ENCODE measurements at places on chromosomes 5 and 9.

GRCh38 chr5:14209836-14210235, 66.7 kb downstream of the TRIO start:
- peak overlapping the region; percentile 25 for H3K27ac ChIP-seq
- peaks cover 5% of the 10 kb centered on the region for H3K36me3 ChIP-seq
- H3K4me1 ChIP-seq: no peaks in the 10 kb centered on the region

DNA sequence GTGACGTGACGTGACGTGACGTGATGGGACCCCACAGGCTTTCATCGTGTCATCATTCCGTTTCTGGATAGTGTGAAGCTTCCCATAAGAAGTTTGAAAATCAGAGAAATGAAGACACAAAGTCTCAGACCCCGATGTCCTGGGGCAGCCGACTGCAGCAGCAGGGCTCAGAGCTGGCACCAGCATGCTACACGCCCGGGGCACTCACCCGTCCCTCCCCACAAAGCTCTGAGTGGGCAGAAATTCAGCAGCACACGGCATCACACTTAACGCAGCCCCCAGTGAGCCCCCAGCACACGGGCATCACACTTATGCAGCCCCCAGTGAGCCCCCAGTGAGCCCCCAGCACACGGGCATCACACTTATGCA, 42.2 kb downstream of the SLC12A7 start:
- no peaks in the 10 kb centered on the region for H3K27me3 ChIP-seq
- no peak for DNase-seq
- no peak overlapping the region for H3K4me3 ChIP-seq
- H3K4me1 ChIP-seq: peaks cover 5% of the 10 kb centered on the region
- no peaks in the 10 kb centered on the region for H3K36me3 ChIP-seq
- no peak overlapping the region for H3K27ac ChIP-seq

GRCh38 chr9:135821733-135822373, 85.5 kb downstream of the CAMSAP1 start:
- peaks cover 13% of the 10 kb centered on the region for H3K4me1 ChIP-seq
- no peaks in the 10 kb centered on the region for H3K27me3 ChIP-seq
- no peak overlapping the region for H3K4me3 ChIP-seq
- no peak overlapping the region for H3K27ac ChIP-seq
- peaks cover 12% of the 10 kb centered on the region for H3K36me3 ChIP-seq

- no peaks in the 10 kb centered on the region for H3K27me3 ChIP-seq
- H3K27ac ChIP-seq: peak overlapping the region; percentile 93
- peaks cover 69% of the 10 kb centered on the region for H3K4me1 ChIP-seq
- peak overlapping the region; percentile 82 for H3K4me3 ChIP-seq
- no peak for DNase-seq
These were observed 24.0 kb upstream of the TCF7 start for GRCh38 chr5:134090522-134090921.

GRCh38 chr5:178765753-178766300, 35.4 kb upstream of the ZNF354A start:
- peaks cover 9% of the 10 kb centered on the region for H3K27me3 ChIP-seq
- H3K36me3 ChIP-seq: no peaks in the 10 kb centered on the region
- peaks cover 2% of the 10 kb centered on the region for H3K4me1 ChIP-seq
- no peak for DNase-seq

- peak; percentile 37 for DNase-seq
- peaks cover 33% of the 10 kb centered on the region for H3K4me1 ChIP-seq
- peaks cover 8% of the 10 kb centered on the region for H3K36me3 ChIP-seq
- H3K4me3 ChIP-seq: peak overlapping the region; percentile 99
- peak overlapping the region; percentile 97 for H3K27ac ChIP-seq
These were observed 594 bp downstream of the FAM120A start for GRCh38 chr9:93451849-93452709.

GRCh38 chr5:149439899-149440542, 60.9 kb upstream of the IL17B start:
- H3K4me1 ChIP-seq: peaks cover 15% of the 10 kb centered on the region
- DNase-seq: no peak
- peaks cover 3% of the 10 kb centered on the region for H3K36me3 ChIP-seq
- H3K27ac ChIP-seq: peak overlapping the region; percentile 70
- no peak overlapping the region for H3K4me3 ChIP-seq

DNA sequence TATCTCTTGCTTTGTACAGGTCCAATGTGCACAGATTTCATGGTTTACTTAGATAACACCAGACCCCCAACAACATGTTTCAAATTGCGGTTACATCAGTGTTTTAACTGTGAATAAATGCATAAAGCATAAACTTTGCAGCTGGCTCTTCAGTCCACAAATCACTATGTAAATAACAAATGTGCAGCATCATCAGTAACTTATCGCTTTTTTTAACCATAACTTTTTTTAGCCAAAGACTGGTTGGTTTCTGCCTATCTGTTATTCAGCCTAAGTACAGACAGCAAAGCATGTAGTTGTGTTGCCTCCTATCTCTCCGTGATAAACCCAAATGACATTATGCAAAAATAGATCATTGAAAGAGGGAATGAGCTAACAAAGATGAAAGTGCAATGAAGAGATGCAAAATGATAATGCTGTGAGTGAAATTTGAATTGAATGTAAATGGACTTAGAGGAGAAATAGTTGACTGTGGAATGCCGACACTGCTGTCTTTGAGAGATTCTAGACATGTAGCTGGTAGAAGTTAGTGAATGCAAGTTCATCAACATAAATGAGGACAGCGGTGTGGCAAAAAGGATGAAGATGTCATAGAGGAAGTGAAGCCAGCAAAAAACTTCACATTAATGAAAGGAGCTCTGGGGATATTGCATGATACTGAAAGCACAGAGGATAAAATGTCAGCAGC, 108.8 kb downstream of the PDE8B start:
- H3K27me3 ChIP-seq: peaks cover 12% of the 10 kb centered on the region
- H3K36me3 ChIP-seq: no peaks in the 10 kb centered on the region
- H3K4me3 ChIP-seq: no peak overlapping the region
- H3K27ac ChIP-seq: no peak overlapping the region
- no peak for DNase-seq

GRCh38 chr5:54728588-54728915, 211.0 kb downstream of the SNX18 start:
- peaks cover 5% of the 10 kb centered on the region for H3K27me3 ChIP-seq
- H3K27ac ChIP-seq: no peak overlapping the region
- H3K4me1 ChIP-seq: no peaks in the 10 kb centered on the region
- no peak for DNase-seq
- H3K4me3 ChIP-seq: no peak overlapping the region

DNA sequence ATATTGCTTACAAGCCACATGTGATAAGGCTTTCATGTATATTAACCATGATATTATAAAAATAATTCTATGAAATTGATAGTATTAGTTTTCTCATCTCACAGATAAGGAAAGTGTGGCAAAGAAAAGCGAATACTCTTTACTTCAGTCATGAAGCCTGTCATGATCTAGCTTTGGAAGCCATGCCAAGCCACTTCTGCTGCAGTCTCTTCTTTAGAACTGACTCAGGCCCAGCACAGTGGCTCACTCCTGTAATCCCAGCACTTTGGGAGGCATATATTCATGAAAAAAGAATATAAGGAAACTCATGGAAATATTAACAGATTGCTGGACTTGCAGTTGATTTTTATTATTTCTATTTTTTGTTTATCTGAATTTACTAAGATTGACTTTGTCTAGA, 42.9 kb upstream of the PJA2 start:
- no peak overlapping the region for H3K27ac ChIP-seq
- no peaks in the 10 kb centered on the region for H3K4me1 ChIP-seq
- peaks cover 21% of the 10 kb centered on the region for H3K27me3 ChIP-seq
- H3K36me3 ChIP-seq: no peaks in the 10 kb centered on the region
- DNase-seq: no peak
- no peak overlapping the region for H3K4me3 ChIP-seq

- no peak overlapping the region for H3K4me3 ChIP-seq
- no peaks in the 10 kb centered on the region for H3K27me3 ChIP-seq
- H3K27ac ChIP-seq: no peak overlapping the region
- H3K4me1 ChIP-seq: no peaks in the 10 kb centered on the region
- no peaks in the 10 kb centered on the region for H3K36me3 ChIP-seq
- DNase-seq: no peak
These were observed 145.1 kb upstream of the ADAMTS16 start for GRCh38 chr5:4995014-4995413.

- no peaks in the 10 kb centered on the region for H3K4me1 ChIP-seq
- no peak overlapping the region for H3K27ac ChIP-seq
- peaks cover 34% of the 10 kb centered on the region for H3K27me3 ChIP-seq
- H3K36me3 ChIP-seq: no peaks in the 10 kb centered on the region
- DNase-seq: no peak
These were observed 244.4 kb upstream of the TUT7 start for GRCh38 chr9:86598411-86599239.

GRCh38 chr5:454936-455335, 12.0 kb downstream of the EXOC3 start:
- H3K4me1 ChIP-seq: peaks cover 21% of the 10 kb centered on the region
- H3K27me3 ChIP-seq: no peaks in the 10 kb centered on the region
- DNase-seq: no peak
- peaks cover 34% of the 10 kb centered on the region for H3K36me3 ChIP-seq
- no peak overlapping the region for H3K4me3 ChIP-seq

DNA sequence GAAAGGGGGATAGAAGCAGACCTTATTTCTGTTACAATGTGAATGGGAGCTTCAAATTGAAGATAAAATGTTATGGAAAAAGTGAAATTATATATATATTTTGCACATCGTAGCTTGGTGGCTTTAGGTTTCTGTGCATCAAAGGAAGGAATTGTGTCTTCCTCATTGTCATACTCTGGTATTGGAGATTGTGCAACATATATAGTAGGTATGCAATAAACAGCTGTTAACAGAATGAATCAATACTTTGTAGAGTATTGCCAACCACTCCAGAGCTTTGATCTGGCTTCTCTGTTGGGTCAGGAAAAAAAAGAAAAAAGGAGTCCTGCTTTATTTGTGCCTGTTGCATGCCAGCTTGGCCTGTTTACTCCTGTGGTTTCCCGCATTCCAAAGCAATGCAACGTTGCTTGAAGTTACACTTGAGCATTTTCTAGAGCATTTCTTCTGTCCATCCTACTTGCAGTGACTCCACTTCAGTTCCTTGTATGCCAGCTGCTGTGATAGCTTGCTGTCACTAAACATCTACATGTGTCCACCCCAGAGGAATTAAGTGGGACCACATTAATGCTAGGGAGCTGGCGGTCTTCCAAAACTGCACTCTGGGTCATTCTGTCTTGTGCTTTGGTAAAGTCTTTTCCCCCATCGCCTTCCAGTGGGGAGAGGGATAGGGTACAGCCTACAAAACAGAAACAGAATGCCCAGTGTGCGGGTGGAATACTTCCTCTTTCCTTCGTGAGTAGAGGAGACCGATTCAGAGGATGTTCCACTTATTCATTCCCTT, 62.0 kb upstream of the MEF2C start:
- DNase-seq: no peak
- H3K27me3 ChIP-seq: no peaks in the 10 kb centered on the region
- H3K4me1 ChIP-seq: no peaks in the 10 kb centered on the region
- no peak overlapping the region for H3K27ac ChIP-seq

DNA sequence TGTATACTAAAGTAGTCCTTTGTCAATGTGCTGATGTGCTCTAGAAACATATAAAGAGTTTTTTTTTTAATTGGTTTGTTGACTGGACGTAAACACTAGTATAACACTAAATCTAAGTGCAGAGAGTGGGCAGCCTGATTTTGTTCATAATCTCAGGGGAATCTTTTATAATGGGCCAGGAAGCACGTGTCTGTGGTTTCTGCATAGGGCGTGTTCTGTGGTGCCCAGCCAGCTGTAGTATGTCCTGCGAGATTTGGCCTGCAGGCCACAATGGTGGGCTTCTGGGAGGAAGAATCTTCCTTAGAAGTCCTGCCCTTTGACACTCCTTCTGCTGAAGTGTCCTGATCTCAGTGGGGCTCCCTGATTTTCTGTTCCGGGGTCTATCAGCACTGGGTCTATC, 49.0 kb upstream of the DHFR start:
- H3K27me3 ChIP-seq: no peaks in the 10 kb centered on the region
- peak overlapping the region; percentile 49 for H3K27ac ChIP-seq
- H3K4me3 ChIP-seq: no peak overlapping the region
- no peak for DNase-seq
- peaks cover 3% of the 10 kb centered on the region for H3K36me3 ChIP-seq

DNA sequence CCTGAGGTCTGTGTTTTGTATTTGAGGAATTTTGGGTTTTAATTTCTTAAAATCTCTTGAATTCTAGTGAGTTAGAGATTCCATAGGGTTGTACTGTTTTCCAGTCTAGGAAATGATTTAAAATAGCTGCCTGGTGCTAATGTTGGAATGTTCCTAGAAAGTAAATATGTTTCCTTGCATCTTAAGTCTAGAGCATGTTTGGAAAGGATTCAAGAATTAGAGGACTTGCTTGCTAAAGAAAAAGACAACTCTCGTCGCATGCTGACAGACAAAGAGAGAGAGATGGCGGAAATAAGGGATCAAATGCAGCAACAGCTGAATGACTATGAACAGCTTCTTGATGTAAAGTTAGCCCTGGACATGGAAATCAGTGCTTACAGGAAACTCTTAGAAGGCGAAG, 41.8 kb downstream of the LMNB1 start:
- H3K27me3 ChIP-seq: no peaks in the 10 kb centered on the region
- H3K4me1 ChIP-seq: peaks cover 3% of the 10 kb centered on the region
- no peak overlapping the region for H3K27ac ChIP-seq
- no peak for DNase-seq

- H3K27ac ChIP-seq: no peak overlapping the region
- no peak for DNase-seq
- peaks cover 5% of the 10 kb centered on the region for H3K4me1 ChIP-seq
- H3K36me3 ChIP-seq: no peaks in the 10 kb centered on the region
These were observed 3.0 kb downstream of the CMYA5 start for GRCh38 chr5:79692596-79692995.

GRCh38 chr5:149740866-149741459, 10.9 kb downstream of the PPARGC1B start:
- no peaks in the 10 kb centered on the region for H3K36me3 ChIP-seq
- H3K27ac ChIP-seq: no peak overlapping the region
- DNase-seq: no peak
- H3K4me1 ChIP-seq: peaks cover 8% of the 10 kb centered on the region
- no peaks in the 10 kb centered on the region for H3K27me3 ChIP-seq

DNA sequence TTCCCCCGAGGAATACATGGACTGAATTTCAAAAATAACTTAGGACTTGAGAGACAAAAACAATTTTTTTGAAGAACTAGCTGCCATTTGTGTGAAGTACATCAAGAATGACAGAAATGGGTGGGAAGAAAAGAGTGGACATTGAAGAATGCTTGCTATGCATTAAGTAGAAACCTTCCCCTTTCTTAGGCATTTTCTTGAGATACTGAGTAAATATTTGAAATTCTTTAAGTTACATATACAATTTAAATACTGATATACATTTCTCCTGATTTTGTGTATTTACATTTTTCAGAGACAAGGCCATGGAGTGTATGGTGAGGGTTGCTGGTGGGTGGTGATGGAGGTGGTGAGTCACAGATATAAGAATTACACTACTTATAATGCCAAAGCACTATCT, 319.3 kb upstream of the ADAMTSL1 start:
- no peak overlapping the region for H3K4me3 ChIP-seq
- no peaks in the 10 kb centered on the region for H3K36me3 ChIP-seq
- no peak overlapping the region for H3K27ac ChIP-seq
- H3K27me3 ChIP-seq: no peaks in the 10 kb centered on the region

- no peak overlapping the region for H3K27ac ChIP-seq
- no peak for DNase-seq
- H3K27me3 ChIP-seq: no peaks in the 10 kb centered on the region
- no peak overlapping the region for H3K4me3 ChIP-seq
These were observed 92.1 kb upstream of the ERBIN start for GRCh38 chr5:65834306-65834705.

GRCh38 chr5:141351591-141351990, 1.7 kb downstream of the PCDHGB1 start:
- H3K36me3 ChIP-seq: no peaks in the 10 kb centered on the region
- DNase-seq: no peak
- H3K27ac ChIP-seq: no peak overlapping the region
- no peaks in the 10 kb centered on the region for H3K4me1 ChIP-seq
- peaks cover 36% of the 10 kb centered on the region for H3K27me3 ChIP-seq
